ENCODE measurements at places on chromosomes 11 and 22.

DNA sequence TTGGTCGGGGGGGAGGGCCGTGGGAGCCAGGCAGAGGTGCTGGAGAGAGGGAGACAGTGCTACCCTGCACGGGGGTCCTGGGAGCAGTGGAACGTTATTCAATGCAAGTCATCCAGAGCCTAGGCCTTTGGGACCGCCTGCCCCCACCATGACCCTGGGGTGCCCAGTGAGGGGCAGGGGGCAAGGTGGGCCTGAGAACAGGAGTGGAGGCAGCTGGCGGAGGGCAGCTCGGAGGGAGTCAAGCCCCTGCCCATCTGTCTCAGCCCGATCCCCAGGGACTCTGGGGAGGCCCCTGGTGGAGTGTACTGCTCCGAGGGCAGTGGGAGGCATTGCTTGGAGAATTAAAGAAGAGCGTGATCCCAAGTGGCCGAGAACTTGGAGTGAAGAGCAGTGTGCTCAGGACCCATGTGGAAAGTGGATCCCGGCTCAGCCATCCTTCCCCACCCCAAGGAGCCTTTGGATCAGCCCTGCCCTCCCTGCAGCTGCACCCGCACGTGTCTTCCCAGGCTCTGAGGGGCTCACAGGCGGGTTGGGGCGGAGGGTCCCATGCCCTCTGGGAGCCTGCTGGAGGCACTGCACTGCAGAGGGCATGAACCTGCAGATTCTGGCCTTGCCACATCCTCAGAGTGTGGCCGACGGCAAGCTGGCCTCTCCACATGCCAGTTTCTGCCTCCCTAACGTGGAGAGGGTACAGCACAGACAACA is 34.0 kb upstream of the SMIM38 start:
- DNase-seq: no peak

GRCh38 chr22:23856721-23857605 is 712 bp upstream of the SLC2A11 start:
- no peak for DNase-seq

GRCh38 chr11:75780888-75781287 is 12.3 kb downstream of the DGAT2 start:
- no peak for DNase-seq

DNA sequence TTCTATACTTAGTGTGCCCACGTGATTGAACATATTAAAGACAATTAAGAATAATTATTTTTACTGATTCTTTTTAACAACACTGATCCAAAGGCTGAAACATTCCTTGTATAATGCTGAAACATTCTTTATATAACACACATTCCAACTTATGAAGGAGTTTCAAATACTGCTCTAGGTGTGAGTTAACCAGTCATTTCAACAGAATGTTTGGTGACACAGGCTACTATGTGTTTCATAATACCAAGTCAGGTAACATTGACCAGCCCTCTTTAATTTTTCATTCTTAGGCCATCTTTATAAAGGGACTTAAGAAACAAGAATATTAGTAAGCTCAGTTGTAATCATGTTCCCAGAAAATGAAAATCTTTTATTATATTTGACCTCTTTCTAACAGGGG is 136.6 kb downstream of the ELP4 start:
- DNase-seq: no peak

GRCh38 chr11:28729339-28729738 is 621.2 kb downstream of the METTL15 start:
- DNase-seq: no peak

DNA sequence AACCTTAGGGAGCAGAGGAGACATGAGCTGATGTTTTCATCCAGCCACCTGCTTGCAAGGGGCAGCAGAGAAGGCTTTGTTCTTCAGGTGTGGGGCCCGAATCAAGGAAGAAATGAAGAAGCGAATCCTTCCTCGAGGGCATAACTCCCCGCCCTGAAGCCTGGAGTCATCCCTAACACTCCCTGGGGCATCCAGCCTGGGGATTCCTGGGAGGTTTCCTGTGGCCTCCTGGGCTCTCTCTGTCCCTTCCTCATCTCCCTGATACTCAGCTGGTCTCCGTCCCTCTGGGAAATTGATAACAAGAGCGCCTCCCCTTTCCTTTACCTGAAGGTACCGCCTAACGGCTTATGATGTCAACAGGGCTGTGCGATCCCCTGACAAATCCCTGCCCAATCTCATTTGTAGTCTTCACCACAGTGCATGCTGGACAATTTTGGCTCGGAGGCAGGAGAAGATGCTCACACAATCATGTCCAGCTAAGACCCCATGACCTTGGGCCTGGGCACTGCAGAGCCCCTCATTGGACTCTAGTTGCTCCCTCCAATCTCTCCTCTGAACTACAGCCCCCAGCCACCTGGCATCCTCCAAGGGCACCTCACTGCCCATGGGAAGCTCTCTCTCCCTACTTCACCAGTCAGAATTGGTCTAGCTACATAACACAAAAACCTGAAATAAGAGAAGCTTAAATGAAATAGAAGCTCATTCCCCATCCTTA is 80.6 kb upstream of the RTL6 start:
- DNase-seq: no peak

- DNase-seq: peak; percentile 54
Measured at GRCh38 chr22:36417281-36417686, 29.5 kb upstream of the MYH9 start.

DNA sequence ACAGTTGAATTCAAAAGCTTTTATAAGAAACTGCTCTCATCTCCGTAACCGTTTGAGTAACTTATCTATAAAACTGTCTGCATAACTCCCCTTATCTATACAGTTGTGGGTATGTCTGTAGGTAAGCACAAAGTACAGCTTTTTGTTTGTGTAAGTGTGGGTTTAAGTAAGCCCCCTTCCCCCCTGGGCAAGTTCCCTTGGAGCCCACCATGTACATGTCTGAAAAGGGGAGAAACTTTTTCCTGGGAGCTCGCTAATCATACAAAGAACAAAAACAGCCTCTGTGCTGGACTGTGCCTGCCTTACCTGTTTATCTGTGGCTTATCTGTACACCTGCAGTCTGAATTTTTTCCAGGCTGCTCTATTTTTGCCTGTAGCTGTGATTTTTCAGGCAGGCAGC is 36.3 kb upstream of the TMEM45B start:
- no peak for DNase-seq

GRCh38 chr11:77066229-77067042 is at the start of gene CAPN5:
TSS of gene CAPN5 (plus strand) at chr11:77066971. CDS start at chr11:77084887, 17,916 bp downstream.
- DNase-seq: peak; percentile 92

DNA sequence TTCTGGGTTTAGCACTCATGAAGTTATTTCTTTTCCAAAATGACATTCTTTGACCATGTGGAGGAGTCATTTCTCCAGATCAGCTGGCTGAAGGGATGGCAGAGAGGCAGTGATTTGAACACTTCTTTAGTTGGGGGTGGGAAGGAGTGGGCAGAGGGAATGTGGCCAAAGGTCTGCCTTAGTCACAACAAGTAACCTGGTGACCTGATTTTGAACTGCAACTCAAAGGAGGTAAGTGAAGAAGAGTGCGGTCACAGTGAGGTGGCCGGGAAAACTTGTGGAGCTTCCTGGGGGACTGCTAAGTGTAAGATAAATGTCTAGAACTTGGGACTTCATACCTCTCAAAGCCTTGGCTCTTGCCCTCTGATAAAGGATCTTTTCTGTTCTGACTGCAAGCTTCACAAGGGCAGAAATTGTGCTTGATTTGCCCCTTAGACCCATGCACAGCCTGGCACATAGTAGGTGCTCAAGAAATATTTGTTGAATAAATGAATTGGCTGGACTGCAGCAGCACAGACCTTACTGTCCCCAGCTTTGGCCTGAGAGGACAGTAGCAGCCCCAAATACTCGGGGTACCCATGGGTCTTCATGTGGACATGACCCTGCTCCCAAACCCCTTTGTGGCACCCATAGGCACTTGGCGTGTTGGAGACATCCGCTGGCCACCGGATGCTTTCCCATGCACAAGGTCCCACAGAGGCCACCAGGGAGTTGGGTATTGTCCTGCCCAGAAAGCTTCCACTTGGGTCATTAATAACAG is 99.0 kb upstream of the ALX4 start:
- DNase-seq: no peak

GRCh38 chr22:34812631-34813030 is 253.3 kb upstream of the ISX start:
- no peak for DNase-seq

- no peak for DNase-seq
Measured at GRCh38 chr11:64549969-64550368, 41.1 kb upstream of the SLC22A12 start.

DNA sequence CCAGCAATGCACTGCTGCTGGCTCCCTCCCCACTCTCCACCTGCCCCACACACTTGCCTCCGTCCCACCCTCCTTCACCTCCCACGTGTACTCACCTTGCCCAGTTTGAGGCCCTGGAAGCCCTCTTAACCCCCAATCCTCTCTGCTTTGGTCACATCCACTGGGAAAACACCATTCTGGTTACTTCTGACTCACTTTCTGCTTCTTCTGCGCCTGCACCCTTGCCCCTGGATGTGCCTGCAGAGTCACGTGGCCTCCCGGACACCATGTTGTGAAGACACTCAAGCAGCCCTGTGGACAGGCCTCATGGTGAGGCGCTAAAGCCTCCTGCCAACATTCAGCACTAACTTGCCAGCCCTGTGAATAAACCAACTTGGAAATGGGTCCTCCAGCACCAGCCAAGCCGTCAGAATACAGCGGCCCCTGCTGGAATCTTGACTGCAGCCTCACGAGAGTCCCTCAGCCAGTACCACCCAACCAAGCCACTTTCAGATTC is 2.6 kb upstream of the NAALADL1 start:
- no peak for DNase-seq

- DNase-seq: no peak
Measured at GRCh38 chr11:23932485-23932898, 564.4 kb upstream of the LUZP2 start.

GRCh38 chr22:31162015-31162765 is 2.2 kb downstream of the RNF185 start:
- no peak for DNase-seq

- no peak for DNase-seq
Measured at GRCh38 chr11:85787809-85788760, 22.9 kb downstream of the SYTL2 start.

GRCh38 chr22:24576778-24577177 is 16.1 kb downstream of the LRRC75B start:
- no peak for DNase-seq

GRCh38 chr22:39348909-39349505 is 784 bp upstream of the SYNGR1 start:
- no peak for DNase-seq

DNA sequence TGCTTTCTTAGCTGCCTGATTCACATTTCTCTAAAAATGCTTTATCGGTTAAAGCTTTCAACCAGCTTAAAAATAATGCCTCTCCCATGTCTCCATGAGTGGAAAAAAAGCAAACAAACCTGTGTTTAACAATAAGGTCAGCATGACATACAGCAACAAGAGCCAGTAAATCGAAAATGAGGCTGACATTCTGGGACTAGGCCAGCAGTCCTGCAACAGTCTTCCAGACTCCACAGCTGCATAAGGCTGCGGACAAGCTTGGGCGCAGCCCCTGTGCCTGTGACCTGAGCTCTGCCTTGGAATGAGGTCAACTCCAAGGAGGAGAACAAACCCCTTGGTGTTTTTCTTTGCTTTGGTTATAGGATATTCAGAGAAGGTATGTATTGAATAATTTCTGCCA is 95.5 kb downstream of the PGR start:
- peak; percentile 48 for DNase-seq

DNA sequence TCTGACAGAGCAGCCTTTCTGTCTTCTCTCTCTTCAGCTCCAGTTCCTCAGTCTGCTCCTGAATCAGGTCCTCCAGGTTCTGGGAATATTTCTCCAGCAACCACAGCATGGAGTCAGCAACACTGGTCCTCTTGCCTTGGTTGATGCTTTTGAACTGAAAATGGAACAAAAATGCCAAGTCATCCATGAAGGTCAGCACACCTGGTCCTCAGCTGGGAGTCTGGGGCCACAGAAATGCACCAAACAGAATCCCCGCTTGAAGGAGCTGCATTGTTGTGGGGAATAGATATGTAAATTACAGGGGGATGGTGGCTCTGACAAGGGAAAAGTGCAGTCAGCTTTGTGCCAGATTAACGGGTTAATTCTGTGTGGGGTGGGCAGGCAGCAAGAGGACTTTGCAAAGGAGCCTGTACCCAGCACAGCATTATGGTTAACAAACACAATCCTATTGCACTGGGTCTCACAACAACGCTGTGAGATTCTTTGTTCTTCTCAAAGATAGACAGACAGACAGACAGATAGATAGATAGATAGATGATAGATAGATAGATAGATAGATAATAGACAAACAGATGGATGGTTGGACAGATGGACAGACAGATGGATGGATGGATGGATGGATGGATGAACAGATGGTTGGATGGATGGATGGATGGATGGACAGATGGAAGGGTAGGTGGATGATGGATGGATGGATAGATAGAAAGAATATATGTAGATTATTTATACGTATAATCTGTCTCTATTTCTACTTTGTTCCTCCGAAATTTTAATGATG is 33.8 kb upstream of the LRRC32 start:
- no peak for DNase-seq

DNA sequence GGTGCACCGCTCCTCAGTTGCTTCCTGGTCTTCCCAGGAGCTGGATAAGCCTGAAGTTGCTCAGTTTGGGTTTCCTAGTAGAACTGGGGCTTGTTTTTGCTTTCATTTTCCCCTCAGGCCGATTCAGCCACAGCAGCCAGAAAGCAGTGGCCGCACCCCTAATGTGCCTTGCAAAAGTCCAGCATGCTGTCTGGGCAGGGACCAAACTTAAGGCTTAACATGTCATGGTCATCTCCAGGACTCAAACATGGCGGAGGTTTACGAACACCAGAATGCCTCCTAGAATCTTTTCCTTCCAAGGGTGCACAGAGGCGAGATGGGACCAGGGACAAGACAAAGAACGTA is 2.5 kb downstream of the GNG3 start:
- no peak for DNase-seq

GRCh38 chr11:117478126-117478860 is 150.6 kb downstream of the CEP164 start:
- DNase-seq: no peak

DNA sequence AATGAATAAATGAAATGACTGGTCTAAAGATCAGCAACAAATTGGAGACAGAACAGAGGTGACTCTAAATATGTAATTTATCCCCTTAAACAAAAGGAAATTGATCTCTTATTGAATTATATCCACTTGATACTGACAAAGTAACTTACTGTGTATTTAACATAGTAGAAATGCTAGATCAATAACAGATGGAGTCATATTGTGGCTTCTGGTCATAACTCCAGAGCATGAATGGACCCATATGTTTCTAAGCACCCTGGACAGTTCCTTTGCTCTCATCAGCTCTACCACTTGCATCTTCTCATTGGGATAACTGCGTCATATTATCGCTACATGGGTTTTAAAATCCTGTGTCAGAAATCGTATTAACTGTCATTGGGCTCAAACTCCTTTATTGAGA is 222.3 kb downstream of the ETS1 start:
- DNase-seq: no peak

DNA sequence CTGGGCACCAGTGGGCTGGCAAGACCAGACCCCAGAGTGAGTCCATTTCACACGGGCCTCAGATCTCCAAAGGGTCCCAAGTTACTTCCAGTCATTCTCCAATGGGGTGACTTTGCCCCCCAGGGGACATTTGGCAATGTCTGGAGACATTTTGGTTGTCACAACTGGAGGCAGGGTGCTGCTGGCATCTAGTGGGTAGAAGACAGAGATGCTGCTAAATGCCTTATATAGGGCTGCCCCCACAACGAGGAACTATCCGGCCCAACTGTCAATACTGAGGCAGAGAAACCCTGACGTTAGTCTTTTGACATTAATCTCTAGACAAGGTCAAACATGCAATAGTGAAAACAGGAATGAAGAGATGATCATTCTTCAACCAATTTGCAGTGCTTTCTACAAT is 6.4 kb downstream of the RTN4RL2 start:
- DNase-seq: no peak

GRCh38 chr11:73269459-73270015 is 2.6 kb upstream of the P2RY6 start:
- DNase-seq: peak; percentile 53
